ENCODE measurements at places on chromosomes 5 and 9.

GRCh38 chr9:73022353-73022752 is 69.5 kb upstream of the ALDH1A1 start:
- no peak for DNase-seq

DNA sequence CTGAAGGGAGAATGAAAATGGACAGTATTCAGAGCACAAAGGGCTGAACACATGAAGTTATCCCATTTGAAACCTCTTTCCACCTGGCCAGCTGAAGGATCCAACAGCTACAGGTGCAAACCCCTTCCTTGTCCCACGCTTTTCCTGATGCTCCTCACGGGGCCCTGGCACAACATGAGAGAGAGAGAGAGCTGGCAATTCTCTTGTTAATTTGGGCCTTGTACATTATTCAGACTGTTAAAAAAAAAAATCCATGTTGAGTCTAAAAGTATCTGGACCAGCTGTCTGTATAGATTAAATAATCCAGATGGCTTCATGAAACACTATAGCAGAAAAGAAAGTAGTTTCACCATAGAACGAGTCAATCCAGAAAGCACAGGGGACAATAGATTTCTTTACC is 74.1 kb downstream of the HMHB1 start:
- no peak for DNase-seq

- no peak for DNase-seq
Measured at GRCh38 chr5:148465381-148466235, 81.8 kb downstream of the FBXO38 start.

GRCh38 chr9:87678650-87679355 is 47.1 kb upstream of the CTSL start:
- peak; percentile 62 for DNase-seq

DNA sequence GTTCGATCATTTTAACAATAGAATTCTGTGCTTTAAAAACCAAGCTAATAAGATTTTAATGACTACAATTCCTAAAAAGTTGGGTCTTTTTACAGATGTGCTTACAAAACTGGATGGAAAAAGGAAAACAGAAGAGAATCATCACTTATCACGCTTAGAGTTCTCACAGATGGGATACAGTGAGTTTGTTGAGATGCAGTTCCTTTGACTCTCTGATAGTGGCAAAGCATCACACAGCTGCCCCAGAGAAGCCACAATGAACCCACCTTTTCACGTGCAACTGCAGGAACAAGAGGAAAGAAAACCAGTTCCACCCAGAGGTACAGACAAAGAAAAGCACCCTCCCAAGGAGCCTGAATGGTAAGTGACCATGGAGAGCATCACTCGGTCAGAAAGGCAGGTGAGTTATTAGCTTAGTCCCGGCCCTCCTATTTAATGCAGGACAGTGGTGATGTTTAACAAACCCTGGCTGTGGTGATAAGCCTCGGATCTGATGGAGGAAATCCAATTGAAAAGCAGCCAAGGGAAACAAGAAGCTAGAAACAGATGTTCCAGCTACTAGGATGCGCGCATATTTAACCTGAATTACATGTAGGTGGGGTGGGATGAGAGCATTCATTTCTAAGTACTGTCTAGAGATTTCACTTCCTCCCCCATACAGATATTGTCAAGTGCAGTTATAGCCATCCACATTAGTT is 167.7 kb downstream of the TARS1 start:
- no peak for DNase-seq

- no peak for DNase-seq
Measured at GRCh38 chr5:11998397-11998796, 94.2 kb upstream of the CTNND2 start.

GRCh38 chr5:41843456-41844370 is 26.5 kb downstream of the OXCT1 start:
- DNase-seq, result peak; percentile 35

DNA sequence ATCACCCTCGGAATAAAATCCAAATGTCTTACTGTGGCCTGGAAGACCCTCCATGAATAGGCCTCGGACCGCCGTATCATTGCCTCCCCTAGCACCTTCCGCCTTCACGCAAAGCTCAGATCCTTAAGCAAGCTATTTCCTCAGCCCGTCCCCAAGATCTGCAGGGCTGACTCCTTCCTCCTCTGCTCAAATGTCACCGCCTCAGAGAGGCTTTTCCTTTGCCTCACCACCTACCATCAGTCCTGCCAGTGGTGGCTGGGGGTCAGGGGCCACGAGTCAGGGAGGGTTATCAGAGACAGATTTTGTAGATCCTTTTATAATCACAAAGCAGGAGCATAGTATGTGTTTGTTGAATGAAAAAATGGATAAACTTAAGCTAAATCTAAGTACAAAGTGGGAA is 74.4 kb upstream of the KIF2A start:
- no peak for DNase-seq

- DNase-seq, result no peak
Measured at GRCh38 chr9:120978987-120979386, 52.4 kb upstream of the TRAF1 start.

Data from SJSA1 (cell line).